ENCODE measurements at places on chromosomes 2 and 18. TPM values are rescaled to one million over a fixed set of nuclear protein-coding genes. Genes with fewer than 3 reads are reported as not detected.

RGPD6 gene
- 82.9 TPM for total RNA-seq

ABCG5 gene
- not detected for total RNA-seq

BOLL gene
- not detected for total RNA-seq

MAP3K2 gene
- 37.1 TPM for total RNA-seq

AFF3 gene
- total RNA-seq: 81.4 TPM

RAD51AP2 gene
- 0.25 TPM for total RNA-seq

FAM237A gene
- not detected for total RNA-seq

MERTK gene
- total RNA-seq: 3.7 TPM

ATOH8 gene
- 1.7 TPM for total RNA-seq

PUM2 gene
- 143 TPM for total RNA-seq

C18orf63 gene
- not detected for total RNA-seq

HADHA gene
- 66.6 TPM for total RNA-seq

C1QL2 gene
- total RNA-seq: 4.4 TPM

HMSD gene
- total RNA-seq: 0.25 TPM

Data from temporal lobe (tissue), 4 donors.